Activated CD4-positive, CD25-positive, alpha-beta regulatory T cell (primary cell): ENCODE measurements at places on chromosomes 2 and 18.
A peak's percentile ranks its signal among the peaks of the same experiment; 100 is the strongest.

DNA sequence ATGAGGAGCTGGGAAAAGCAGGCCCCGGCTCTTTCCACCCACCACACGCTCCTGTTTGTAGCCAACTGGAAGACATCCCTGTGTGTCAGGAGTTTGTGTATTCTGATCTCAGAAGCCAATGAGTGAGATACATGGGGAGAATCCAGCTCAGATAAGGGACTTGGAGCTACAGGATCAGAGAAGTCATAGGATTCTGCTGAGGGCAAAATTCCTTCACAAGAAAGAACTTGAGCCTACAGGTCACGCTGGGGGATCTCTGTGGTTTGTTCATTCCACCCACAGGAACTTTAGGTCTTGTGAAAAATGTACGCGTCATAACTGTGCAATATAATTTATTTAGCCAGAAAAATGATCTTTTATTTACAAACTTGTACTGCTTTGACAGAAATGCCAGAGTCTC lies 80.1 kb upstream of the SMIM21 start:
- DNase-seq = no peak

DNA sequence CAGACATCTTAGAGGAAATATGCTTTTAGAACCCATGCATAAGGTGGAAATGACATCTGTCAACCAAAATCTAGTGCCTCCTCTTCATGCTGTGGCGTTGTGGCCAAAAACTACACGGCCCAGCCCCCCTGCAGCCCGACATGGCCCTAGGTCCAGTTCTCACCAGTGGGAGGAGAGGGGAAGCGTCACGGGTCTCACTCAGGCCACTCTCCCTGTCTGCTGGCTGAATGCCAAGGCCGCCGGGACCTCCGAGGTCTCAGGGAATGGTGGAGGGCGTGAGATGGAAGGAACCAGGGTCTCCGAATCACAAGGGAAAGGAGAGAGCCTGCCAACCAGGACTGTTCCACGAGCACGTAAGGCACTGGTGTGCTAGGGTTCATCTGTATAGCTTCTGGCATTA lies 361.0 kb downstream of the ANAPC1 start:
- no peak for DNase-seq

DNA sequence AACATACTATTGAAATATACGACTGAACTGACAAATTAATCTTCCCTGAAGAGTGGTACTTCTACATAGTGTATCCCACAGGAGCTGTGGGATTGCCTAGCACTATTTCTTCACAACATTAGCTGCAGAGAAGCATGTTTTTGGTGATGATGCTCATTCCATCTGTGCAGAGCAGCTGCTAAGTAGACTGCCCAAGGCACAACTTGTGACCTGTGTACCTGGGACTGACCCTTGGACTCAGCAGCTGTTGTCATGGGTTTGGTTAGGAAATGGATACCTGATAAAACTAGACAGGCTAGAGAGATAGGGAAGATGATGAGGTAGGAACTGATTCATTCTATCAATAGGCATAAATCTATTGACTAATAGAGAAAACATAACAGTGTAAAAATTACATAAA lies 1204.0 kb downstream of the DSC3 start:
- no peak for DNase-seq

GRCh38 chr2:38115216-38116032 lies 39.5 kb upstream of the CYP1B1 start:
- peak; percentile 40 for DNase-seq

GRCh38 chr2:3044587-3045317 lies 332.9 kb downstream of the EIPR1 start:
- DNase-seq = no peak

- no peak for DNase-seq
These were observed 190.8 kb downstream of the TMEM247 start for GRCh38 chr2:46669996-46670793.

DNA sequence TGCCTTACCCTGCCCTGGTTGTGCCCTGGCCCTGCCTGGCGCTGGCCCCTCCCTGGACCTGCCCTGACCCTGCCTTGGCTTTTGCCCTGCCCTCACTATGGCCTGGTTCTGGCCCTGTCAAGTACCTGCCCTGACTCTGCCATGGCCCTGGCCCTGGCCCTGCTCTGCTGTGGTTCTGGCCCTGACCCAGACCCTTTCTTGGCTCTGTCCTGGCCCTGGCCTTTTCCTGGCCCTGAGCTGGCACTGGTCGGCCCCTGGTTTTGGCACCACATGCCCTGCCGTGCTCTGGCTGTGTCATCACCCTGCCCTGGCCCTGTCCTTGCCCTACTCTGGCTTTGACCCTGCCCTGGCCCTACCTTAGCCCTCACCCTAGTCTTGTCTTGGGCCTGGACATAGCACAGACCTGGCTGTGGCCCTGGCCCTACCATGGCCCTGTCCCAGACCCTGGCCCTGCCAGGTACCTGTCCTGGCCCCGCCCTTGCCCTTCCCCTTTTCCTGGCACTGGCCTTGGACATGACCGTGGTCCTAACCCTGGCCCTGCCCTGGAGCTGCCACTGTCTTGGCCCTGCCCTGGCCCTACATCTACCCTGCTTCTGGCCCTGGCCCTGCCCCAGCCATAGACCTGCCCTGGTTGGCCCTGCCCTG lies 4.8 kb upstream of the ANKRD62 start:
- no peak for DNase-seq

GRCh38 chr18:7941533-7941932 lies 374.4 kb downstream of the PTPRM start:
- DNase-seq = no peak

DNA sequence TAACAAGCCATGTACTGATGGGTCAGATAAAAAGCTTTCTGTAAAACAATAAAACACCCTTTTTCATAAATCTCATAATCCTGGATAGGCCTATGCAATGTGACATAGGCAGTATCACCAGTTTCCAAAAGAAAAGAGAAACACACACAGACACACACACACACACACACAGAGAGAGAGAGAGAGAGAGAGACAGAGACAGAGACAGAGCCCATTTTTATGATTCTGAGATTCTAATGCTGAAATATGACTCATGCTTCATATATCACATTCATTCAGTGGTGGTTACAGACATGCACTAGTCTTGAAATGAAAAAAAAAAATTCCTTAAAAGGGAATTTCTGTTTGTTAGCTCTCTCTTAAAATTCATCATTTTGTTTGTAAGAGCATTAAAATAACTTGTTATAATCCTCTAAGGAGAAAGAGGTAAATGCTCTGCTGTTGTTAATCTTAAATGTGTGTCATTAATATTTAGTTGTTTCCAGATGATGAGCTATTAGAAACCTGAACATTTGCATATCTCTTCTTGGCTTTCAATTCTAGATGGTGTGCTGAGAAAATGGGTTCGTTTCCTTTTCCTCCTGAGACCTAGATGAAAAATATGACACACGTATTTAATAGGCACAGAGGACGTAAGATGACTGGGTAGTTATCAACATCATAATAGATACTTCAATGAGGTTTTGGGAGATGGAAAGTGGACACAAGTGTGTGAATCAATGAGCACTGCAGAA lies 1598.7 kb upstream of the ACVR2A start:
- no peak for DNase-seq

GRCh38 chr18:39487932-39488331 lies 1922.3 kb upstream of the CELF4 start:
- no peak for DNase-seq

- no peak for DNase-seq
These were observed 16.5 kb upstream of the INO80C start for GRCh38 chr18:35514283-35514682.

GRCh38 chr2:149538138-149538833 lies 49.3 kb downstream of the MMADHC start:
- DNase-seq = no peak

DNA sequence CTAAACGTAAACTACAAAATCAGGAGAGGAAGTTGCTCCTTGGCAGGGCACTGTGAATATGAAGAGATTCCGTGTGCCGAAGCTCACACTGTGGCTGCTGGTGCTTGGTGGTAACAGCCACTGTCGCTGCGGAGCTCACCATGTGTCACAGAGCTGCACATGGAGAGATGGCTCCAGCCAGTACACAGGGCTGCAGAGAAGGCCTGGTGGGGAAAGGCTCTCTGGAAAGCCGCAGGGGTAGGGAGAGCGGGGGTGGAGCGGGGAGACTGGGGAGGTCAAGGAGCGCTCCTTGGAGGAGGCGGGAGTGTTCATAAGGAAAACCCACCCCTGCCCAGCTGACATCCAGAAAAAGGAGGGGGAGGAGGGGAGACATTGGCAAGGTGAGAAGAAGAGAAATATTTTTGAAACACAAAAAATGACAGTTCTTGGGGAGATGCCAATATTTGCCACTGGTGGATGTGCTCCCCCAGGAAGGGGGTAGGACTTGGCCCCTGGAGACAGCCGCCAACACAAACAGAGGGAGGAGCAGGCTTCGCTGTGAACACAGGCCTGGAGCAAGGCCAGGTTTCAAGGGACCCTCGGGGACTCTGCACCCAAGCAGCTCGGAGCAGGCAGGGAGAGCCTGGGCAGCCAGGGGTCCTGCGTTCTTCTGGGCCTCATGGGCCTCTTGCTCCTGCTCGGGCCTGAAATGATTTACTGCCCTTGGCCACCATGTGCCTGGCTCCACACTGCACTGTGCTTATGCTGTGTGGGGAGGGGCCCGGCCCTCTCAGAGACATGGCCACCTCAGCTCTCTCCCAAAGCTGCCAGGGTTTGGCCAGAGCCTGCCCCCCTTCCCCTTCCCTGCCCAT lies 102.6 kb upstream of the GLI2 start:
- no peak for DNase-seq

DNA sequence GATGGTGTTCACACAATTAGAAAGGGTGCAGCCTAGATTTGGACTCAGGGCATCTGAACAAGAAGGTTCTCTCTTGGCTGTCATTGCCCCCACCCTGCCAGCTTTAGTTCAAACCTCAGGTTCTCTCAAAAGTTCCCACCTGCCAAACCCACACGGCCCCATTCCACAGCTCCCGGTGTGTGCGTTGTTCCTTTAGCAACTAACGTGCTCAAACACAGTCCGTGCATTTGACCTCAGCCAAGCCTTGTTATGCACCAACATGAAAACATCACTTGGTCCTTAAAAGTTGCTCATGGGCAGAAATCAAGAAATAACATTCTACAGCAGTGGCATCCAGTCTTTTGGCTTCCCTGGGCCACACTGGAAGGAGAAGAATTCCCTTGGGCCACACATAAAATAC lies 32.0 kb downstream of the LOXHD1 start:
- DNase-seq = no peak

DNA sequence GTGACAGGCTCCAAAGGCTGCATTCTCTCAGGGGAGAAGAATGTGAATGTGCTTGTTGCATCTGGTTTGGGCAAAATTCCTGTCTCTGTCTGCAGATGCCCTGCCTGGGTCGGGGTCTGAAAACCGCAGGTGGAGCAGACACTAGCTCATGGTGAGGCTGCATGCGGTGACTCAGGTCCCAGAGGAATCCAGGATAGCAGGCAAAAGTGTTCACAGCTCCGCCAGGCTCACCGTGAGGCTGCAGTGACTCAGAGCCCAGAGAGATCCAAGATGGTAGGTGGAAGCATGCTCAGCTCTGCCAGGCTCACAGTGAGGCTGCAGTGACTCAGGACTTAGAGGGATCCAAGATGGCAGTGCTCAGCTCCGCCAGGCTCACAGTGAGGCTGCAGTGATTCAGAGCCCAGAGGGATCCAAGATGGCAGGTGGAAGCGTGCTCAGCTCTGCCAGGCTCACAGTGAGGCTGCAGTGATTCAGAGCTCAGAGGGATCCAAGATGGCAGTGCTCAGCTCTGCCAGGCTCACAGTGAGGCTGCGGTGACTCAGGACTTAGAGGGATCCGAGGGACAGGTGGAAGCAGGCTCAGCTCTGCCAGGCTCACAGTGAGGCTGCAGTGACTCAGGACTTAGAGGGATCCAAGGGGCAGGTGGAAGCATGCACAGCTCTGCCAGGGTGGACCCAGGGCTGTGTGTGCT lies 200.5 kb downstream of the ACKR3 start:
- DNase-seq = no peak

- no peak for DNase-seq
These were observed 1179.7 kb downstream of the DSC3 start for GRCh38 chr18:29862824-29863223.

DNA sequence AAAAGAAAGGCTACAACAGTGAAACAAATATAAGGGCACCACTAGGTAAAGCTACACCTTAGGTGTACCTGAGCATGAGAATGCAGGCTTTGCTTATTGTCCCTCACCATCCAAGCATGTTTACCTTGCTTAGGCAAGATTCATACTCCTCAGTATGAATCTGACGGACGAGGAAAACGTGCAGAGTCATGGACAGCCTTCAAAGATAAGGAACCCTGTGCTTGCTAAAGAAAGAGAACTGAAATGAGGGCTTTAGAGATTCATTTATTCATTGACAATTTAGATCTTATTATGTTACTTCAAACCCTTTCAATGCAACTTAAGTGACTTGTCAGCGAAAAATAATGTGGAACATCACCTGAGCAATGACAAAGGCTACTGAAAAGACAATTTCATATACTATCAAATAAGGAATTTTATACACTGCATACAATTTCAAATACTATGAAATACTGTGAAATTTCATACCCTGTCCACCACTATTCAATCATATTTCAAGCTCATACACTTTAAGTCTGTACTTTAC lies 21.7 kb downstream of the CLASP1 start:
- DNase-seq = no peak

DNA sequence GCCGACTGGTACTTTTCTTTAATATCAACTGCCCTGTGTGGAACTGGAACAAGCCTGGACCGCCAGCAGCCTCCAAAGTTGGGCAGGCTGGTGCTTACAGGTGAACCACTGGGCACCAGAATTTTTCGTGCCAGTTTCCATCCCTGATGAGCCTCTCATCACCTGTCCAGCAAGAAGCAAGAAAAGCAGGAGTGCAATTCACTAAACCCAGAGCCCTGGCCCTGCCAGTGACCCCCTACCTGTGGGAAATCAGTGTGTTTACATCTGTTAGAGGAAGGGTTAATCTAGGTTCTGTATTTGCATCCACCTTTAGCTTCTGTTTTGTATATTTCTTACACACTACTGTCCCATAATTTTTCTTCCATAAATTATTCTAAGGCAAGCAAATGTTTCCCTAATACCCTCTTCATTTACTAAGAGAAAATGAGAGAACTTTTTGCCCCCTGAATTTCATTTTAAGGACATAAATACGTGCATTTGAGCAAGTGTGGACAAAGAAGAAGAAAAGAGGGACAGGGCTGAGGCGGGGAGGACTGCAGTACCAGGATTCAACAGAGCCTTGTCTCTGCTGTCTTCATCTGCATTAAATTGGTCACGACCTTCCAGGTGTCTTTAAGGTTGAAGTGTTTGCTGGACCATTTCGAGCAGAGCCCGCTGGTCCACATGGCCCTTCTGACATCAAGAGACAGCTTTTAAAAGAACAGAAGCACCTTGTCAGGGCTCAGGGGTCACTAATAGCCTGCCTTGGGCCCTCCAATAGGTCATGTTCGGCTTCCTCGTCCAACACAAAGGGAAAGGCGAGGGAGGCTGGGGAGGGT lies 763.1 kb downstream of the BCL11A start:
- DNase-seq = no peak

- no peak for DNase-seq
These were observed 100.1 kb upstream of the TLK1 start for GRCh38 chr2:171260471-171261424.
